ENCODE measurements at places on chromosomes 6 and 20.
A peak's percentile ranks its signal among the peaks of the same experiment; 100 is the strongest.

DNA sequence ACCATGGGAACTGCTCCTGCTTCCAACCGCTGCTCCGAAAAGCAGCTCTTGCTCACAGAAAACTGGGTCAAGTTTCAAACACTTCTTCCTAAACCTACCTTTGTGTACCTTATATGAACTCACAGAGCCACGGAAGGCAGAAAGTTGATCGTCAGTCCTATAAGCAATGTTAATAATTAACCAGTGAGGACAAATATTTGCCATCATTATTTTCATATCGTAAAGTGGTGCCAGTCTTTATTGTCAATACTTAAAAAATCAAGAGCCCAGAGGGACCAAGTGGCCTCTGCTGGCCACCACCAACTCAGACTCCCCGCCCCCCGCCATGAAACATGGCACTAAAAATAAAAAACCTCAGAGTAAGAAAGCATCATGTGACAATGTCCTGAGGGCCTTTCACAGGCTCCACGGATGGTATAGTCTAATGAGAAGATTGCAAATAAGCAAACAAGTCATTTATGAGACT, 9.1 kb upstream of the PBOV1 start:
- H3K27me3 ChIP-seq, result no peaks in the 10 kb centered on the region
- no peak overlapping the region for H3K27ac ChIP-seq
- H3K4me3 ChIP-seq, result no peak overlapping the region
- DNase-seq, result no peak

DNA sequence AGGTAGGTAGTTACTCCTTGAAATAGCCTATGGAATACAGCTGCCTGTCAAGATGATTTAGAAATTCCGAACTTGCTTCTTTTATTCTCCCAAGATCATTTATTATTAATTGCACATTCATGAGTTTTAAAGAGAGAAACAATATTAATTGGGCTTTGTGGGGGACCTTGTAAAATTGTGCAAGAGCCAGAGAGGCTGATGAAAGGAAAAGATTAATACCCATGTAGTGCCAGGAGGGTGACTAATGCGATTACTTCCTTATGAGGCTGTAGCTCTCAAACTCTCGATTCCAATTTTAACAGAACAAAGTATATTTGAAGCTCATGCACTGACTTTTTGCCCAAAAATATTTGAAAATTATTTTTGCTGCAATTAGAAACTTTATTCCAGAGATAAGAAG, 423.8 kb upstream of the ID4 start:
- DNase-seq, result no peak
- no peaks in the 10 kb centered on the region for H3K4me1 ChIP-seq
- H3K27me3 ChIP-seq, result no peaks in the 10 kb centered on the region
- H3K27ac ChIP-seq, result no peak overlapping the region

- DNase-seq, result no peak
- H3K27me3 ChIP-seq, result no peaks in the 10 kb centered on the region
- peaks cover 16% of the 10 kb centered on the region for H3K4me1 ChIP-seq
- no peak overlapping the region for H3K4me3 ChIP-seq
Observed at GRCh38 chr6:139549561-139550070, 175.2 kb upstream of the CITED2 start.

- no peak for DNase-seq
- H3K4me1 ChIP-seq, result no peaks in the 10 kb centered on the region
- no peak overlapping the region for H3K27ac ChIP-seq
- no peaks in the 10 kb centered on the region for H3K36me3 ChIP-seq
- H3K4me3 ChIP-seq, result no peak overlapping the region
Observed at GRCh38 chr6:47209632-47210031, 100.1 kb downstream of the TNFRSF21 start.

DNA sequence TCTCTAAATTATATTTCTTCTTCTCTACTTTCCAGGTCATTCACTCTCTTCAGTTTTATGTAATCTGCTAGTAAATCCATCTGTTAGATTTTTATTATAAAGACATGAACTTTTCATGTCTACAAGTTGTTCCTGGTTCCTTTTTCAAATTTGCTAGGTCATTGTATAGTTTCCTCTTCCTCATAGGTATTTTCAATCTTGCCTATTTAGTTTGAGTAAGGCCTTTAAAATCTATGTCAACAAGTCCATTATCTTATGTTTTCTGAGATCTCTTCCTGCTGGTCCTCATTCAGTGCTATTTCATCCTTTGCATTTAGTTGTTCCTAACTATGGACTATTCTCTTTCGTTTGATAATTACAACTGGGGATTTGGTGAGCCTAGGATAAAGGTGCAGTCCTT, 11.0 kb downstream of the RRBP1 start:
- H3K36me3 ChIP-seq, result peaks cover 15% of the 10 kb centered on the region
- H3K27ac ChIP-seq, result peak overlapping the region; percentile 26
- peaks cover 25% of the 10 kb centered on the region for H3K4me1 ChIP-seq

- DNase-seq, result no peak
- peak overlapping the region; percentile 59 for H3K27ac ChIP-seq
- no peak overlapping the region for H3K4me3 ChIP-seq
- peaks cover 44% of the 10 kb centered on the region for H3K4me1 ChIP-seq
Observed at GRCh38 chr6:24908650-24909035, 27.1 kb downstream of the RIPOR2 start.

DNA sequence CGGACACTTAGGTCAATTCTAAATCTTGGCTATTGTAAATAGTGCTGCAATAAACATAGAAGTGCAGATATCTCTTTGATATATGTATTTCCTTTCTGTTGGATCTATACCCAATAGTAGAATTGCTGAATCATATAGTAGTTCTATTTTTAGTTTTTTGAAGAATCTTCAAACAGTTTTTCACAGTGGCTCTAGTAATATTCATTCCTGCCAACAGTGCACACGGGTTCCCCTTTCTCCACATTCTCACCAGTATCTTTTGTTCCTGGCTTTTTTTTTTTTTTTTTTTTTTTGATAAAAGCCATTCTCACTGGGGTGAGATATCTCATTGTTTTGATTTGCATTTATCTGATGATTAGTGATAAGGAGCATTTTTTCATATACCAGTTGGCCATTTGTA, 1.8 kb upstream of the FBXL4 start:
- H3K27me3 ChIP-seq, result no peaks in the 10 kb centered on the region
- H3K36me3 ChIP-seq, result no peaks in the 10 kb centered on the region
- peaks cover 22% of the 10 kb centered on the region for H3K4me1 ChIP-seq
- no peak overlapping the region for H3K27ac ChIP-seq
- no peak for DNase-seq

- no peaks in the 10 kb centered on the region for H3K4me1 ChIP-seq
- H3K27me3 ChIP-seq, result no peaks in the 10 kb centered on the region
- H3K27ac ChIP-seq, result no peak overlapping the region
- no peaks in the 10 kb centered on the region for H3K36me3 ChIP-seq
- no peak for DNase-seq
- no peak overlapping the region for H3K4me3 ChIP-seq
Observed at GRCh38 chr6:69061066-69061465, 426.0 kb downstream of the ADGRB3 start.

GRCh38 chr20:56359212-56360132, 698 bp downstream of the FAM210B start:
- no peaks in the 10 kb centered on the region for H3K27me3 ChIP-seq
- H3K36me3 ChIP-seq, result no peaks in the 10 kb centered on the region
- H3K4me3 ChIP-seq, result peak overlapping the region; percentile 92
- peak; percentile 84 for DNase-seq

GRCh38 chr6:125294925-125295324, 6.8 kb downstream of the HDDC2 start:
- peaks cover 8% of the 10 kb centered on the region for H3K36me3 ChIP-seq
- H3K4me3 ChIP-seq, result no peak overlapping the region
- no peaks in the 10 kb centered on the region for H3K27me3 ChIP-seq
- peaks cover 8% of the 10 kb centered on the region for H3K4me1 ChIP-seq
- no peak overlapping the region for H3K27ac ChIP-seq

DNA sequence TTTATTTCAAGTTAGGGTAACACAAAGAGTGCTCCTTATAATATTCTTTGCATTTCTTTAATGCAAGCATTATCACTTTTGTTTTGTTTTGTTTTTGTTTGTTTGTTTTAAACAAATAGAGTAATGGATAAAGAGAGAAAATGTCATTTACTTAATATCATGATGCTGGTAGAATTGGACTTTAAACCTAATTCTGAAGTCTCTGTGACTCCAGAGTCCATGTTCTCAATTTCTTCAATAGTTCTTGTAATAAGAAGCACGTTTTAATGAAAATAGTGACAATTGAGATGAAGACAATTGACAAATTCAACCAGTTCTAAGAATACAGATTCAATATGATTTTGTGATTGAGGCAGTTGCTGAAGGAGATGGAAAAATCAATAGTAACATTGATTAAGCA, 30.3 kb upstream of the MANEA start:
- DNase-seq, result no peak
- no peaks in the 10 kb centered on the region for H3K4me1 ChIP-seq
- no peaks in the 10 kb centered on the region for H3K36me3 ChIP-seq

GRCh38 chr6:80959034-80959433, 793.4 kb downstream of the TENT5A start:
- H3K4me3 ChIP-seq, result no peak overlapping the region
- H3K27ac ChIP-seq, result no peak overlapping the region
- no peak for DNase-seq
- no peaks in the 10 kb centered on the region for H3K4me1 ChIP-seq
- no peaks in the 10 kb centered on the region for H3K36me3 ChIP-seq

GRCh38 chr20:56467968-56468315, 485 bp upstream of the RTF2 start:
- peak overlapping the region; percentile 91 for H3K4me3 ChIP-seq
- DNase-seq, result no peak
- H3K27me3 ChIP-seq, result no peaks in the 10 kb centered on the region
- peak overlapping the region; percentile 95 for H3K27ac ChIP-seq
- peaks cover 18% of the 10 kb centered on the region for H3K4me1 ChIP-seq

DNA sequence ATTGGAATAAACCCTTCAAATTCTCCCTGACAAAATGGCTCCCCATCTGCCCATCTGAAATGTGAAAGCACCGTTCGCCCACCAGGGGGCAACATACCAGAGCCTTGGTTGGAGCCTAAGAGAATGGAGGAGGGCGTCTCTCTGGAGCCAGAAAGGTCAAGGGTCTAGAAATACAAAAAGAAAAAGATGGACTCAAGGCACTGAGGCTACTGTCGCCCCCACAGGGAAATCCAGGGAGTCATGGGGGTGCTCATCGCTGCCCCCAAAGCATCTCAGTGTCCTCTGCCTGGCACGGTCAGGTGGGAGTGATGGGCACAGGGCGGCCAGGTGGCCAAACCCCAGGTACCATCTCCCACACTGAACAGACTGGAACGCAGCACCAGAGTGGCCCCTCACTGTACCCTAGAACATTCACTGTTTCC, 136.3 kb downstream of the ZMYND8 start:
- no peaks in the 10 kb centered on the region for H3K27me3 ChIP-seq
- H3K36me3 ChIP-seq, result peaks cover 35% of the 10 kb centered on the region
- no peak for DNase-seq
- H3K27ac ChIP-seq, result no peak overlapping the region

DNA sequence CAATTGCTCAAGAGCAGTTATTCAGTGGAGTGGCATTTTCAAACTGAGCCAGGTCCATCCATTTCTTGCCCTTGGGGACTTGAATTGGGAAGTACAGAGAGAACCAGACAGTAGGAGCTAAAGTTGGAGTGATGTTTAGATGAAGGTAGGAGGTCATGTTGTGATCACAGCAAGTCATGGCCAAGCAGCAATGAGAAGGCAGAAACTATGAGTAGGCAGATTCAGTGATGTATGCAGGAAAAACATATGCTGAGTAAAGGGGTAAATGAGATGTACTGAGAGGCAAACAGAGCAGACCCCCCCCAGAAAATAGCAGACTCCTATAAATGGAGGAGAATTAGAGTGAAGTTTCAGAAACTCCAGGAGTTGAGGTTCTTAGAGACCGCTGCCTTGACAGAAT, 95.8 kb downstream of the PERP start:
- no peaks in the 10 kb centered on the region for H3K27me3 ChIP-seq
- H3K27ac ChIP-seq, result no peak overlapping the region
- H3K4me3 ChIP-seq, result no peak overlapping the region

DNA sequence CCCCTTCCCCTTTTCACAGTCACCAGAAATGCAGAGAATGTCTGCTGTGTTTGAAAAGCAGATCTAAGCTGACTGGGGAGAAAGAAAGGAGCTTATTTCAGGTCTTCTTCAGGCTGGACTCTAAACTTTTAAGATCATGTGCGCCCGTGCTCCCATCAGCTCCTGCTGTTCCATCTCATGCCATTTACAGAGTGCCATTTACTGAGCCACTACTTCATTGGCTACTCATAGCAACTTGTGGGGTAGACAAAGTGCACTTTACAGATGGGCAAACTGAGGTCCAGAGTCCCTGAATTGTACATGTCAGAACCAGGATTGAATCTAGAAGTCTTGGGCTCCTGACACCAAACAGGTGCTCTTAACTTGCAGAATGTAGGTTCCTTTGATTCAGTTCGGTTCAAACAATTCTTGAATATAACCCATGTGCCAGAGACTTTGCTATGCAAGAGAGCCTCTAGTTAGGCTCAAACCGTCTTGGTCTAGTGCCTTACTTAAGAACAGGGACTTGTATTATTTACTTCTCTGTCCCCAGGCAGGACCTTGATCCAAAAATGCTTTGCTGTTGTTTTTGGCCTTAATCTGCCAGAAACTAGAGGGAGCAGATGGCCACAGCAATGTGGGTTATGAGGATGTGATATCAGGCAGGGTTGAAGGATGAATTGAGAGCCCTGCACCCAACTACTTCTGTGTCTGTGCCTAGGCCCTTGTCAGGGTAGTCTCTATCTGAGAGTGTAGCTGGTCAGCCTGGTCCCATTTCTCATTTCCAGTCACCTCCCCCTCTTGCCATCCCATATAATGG, 56.4 kb downstream of the RALY start:
- peaks cover 70% of the 10 kb centered on the region for H3K4me1 ChIP-seq
- H3K4me3 ChIP-seq, result no peak overlapping the region
- H3K36me3 ChIP-seq, result no peaks in the 10 kb centered on the region

DNA sequence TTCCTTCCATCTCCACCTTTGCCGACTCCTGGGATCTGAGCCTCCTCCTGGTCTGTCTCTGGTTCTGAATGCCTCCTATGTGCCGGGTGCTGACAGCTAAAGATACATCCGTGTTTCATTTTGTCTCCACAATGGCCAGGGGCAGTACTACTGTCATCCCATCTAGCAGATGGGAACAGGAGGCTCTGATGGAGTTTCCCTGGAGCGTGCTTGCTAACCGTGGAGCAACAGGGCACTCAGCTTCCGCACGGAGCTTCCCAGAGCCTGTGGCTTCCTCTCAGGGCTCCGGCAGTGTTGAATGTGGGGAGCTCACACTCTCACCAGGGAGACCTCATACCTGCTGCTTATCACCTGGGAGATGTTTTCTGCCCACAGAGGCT, 11.9 kb upstream of the NPBWR2 start:
- no peaks in the 10 kb centered on the region for H3K27me3 ChIP-seq
- no peak overlapping the region for H3K27ac ChIP-seq
- peaks cover 8% of the 10 kb centered on the region for H3K4me1 ChIP-seq

DNA sequence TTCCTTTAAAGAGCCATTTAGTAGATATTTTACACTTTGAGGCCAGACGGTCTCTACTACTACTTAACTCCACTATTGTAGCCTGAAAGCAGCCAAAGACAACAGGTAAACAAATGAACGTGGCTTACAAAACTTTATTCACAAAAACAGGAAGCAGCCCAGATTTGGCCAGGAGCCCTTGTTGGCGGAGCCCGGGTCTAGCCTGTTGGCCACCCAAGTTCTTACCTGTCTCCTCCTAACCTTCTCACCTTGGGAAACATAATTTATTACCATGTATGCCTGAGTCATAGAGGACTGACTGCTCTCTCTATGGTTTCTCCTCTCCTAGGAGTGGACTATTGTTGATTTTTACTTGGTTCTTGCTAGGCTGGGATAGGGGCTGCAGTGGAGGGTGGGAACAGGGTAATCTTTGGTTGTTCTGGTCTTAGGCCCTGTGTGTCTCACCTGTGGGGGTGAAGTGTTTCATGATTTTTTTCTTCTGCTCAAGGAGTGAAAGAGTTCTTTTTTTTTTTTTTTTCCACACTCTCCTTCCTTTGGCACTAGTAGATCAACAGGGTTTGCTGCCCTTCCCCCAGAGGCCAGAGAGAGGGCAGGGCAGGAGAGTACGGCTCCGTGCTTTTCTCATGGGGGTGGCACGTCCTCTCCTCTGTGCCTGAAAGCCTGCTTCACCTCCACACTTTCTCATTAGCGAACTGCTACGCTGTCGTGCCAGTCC, 90.0 kb downstream of the RPP40 start:
- no peak overlapping the region for H3K4me3 ChIP-seq
- H3K27ac ChIP-seq, result no peak overlapping the region
- no peak for DNase-seq

All from upper lobe of left lung (tissue), 6 donors.